Kidney tubule cell (primary cell): ENCODE measurements at places on chromosomes 7 and 10.
A peak's percentile ranks its signal among the peaks of the same experiment; 100 is the strongest.

- DNase-seq = no peak
These were observed 63.1 kb upstream of the DUSP5 start for GRCh38 chr10:110434489-110435096.

GRCh38 chr7:55478700-55479099 lies 93.6 kb downstream of the VOPP1 start:
- DNase-seq = no peak

DNA sequence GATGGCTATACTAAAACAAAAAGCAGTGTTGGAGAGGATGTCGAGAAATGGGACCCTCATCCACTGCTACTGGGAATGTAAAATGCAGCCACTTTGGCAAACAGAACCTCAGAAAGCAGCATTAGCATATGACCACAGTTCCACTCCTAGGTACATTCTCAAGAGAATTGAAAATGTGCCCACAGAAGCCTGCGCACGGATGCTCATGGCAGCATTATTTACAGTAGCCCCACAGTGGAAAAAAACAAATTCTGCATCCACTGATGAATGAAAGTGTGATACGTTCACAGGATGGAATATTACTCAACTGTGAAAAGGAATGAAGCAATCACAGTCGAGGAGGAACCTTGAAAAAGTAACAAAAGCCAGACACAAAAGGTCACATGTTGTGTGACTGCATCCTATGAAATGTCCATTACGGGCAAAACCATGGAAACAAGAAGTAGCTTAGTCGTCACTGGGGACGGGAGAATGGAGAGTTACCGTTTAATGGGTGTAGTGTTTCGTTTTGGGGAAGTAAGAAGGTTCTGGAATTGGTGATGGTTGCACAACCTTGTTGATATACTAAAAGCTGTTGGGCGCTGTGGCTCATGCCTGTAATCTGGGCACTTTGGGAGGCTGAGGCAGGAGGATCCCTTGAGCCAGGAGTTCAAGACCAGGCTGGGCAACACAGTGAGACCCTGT lies 2.5 kb upstream of the UPK3B start:
- DNase-seq = no peak

GRCh38 chr7:35389636-35390035 lies 135.7 kb upstream of the TBX20 start:
- no peak for DNase-seq

DNA sequence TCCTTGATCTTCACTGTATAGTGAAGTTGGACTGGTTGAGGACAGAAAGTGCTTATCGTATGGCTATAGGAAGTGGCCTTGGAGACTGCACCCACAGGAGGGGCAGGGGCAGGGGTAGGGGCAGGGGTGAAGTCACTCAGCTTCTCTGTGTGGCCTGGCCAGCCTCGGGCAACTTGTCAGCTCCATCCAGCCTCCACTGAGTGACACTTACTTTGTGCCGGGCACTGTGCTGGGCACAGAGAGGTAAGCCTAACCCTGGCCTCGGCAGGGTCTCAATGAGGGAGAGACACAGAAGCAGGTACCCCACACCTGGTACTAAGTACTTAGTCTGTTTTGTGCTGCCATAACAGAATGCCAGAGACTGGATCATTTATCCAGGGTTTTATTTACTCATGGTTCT lies 99.3 kb upstream of the CTBP2 start:
- no peak for DNase-seq

- DNase-seq = peak; percentile 58
These were observed 351.2 kb downstream of the PHTF2 start for GRCh38 chr7:78149787-78150186.

GRCh38 chr7:142879060-142879459 lies 6.5 kb downstream of the TRPV6 start:
- no peak for DNase-seq

- DNase-seq = no peak
These were observed 6.2 kb upstream of the MYL7 start for GRCh38 chr7:44147026-44147991.

GRCh38 chr7:157674715-157675426 lies 338.1 kb downstream of the DNAJB6 start:
- DNase-seq = no peak

GRCh38 chr7:91942312-91942711 lies 1.6 kb downstream of the AKAP9 start:
- no peak for DNase-seq

DNA sequence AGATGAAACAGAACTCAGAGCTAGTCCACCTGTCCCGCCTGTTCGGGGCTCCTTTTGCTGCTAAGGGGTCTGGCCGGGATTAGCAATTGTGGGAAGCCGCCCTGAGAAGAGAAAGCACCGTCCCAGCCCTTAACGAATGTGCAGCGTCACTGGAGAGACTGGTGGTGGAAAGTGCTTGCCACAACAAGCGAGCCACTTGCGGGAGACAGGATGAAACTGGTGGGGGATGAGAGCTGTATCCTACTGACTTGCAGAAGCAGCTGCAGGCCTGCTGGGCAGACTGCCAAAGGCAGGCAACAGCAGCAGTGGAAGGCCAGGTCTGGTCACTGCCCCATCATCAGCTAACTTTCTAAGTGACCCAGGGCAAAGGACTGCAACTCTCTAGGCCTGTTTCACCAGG lies 95.4 kb downstream of the FAM53B start:
- peak; percentile 50 for DNase-seq

GRCh38 chr10:100356067-100357017 lies 9.3 kb downstream of the SCD start:
- no peak for DNase-seq

DNA sequence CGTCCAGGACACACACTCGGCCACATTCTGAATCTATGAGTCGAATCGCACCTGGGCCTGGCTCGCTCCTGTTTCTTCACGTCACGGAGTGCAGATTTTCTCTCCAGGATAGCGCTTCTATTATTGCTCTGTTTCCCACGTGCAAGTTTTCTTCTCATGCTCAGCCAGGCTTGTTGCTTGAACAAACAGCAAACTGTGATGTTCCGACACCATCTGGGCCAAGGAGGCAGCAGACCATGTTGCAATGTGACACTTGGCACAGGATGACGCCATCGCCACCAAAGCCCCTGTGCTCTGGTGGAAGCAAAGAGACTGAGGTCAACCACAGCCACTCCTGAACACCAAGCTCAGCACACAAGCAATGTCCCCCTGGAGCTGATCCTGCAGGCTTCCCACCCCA lies 507.1 kb upstream of the ADARB2 start:
- peak; percentile 11 for DNase-seq

DNA sequence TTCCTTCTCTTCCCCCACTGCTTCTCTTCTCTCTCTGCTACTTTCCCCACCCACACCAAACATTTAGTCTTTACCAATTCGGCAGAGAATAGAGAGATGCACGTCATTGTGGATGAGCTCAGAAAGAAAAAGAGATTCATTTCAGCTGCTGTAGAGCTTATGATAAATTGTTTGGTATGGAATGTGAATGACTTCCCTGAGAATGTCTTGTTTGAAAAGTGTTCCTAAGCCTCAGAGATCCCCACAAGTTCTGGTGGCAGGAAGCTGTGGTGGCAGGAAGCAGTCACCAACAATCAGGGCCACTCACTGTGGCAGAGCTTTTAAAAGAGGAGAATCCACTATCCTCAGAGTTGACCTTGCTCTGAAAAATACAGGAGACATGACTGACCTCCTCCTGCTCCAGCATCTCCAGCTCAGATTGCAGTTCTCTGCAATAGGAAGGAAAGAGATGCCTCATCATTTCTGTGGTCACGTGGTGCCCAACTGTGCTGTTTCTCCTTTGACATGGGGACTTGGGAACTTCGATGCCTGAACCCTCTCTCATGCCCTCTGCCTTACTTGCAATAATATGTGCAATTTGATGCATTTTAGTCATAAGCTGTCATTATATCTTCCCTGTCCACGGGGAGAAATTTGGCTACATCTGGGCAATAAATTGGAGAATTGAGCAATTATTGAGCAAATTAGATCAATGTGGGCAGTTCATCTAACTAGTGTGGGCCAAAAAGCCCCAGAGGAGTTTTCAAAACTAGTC lies 76.5 kb downstream of the BMPER start:
- DNase-seq = no peak

GRCh38 chr10:32489901-32490300 lies 44.0 kb downstream of the CCDC7 start:
- DNase-seq = peak; percentile 3

DNA sequence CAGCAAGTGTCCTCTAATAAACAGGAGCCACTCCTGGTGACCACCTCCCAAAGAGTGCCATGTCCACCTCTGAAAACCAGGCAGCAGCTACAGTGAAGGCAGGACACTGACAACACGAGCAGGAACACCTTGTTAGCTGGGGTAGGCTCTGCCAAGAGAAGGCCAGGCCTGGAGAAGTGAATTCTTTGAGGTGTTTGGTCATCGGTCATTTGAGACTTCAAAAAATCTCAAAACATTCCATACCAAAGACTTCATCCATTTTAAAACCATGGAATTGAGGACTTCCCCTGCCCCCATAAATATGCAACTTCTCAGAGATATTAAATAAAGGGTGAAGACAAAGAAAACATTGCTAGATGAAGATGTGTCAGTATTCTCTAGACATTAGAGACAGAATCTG lies 28.4 kb upstream of the OPALIN start:
- peak; percentile 62 for DNase-seq

- DNase-seq = no peak
These were observed 70.3 kb downstream of the VWA2 start for GRCh38 chr10:114309364-114309651.

DNA sequence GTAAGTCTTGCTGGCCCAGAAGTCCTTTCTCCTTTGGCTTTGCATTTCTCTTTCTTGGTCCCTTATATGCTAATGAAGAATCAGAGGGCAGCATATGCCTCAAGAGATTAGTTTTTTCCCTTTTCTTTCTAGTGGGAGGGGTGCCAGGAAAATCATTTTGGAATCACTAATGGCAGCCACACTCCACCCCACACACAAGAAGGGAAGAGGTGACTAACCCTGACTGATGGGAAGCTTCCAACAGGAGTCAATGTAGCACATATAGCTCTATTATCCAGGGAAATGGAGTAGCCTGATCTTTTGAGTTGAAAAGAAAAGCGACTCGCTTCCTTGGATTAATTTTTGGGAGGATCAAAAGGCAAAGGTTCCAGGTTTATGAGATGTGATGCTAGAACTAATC lies 225.3 kb downstream of the KIF20B start:
- DNase-seq = no peak

- no peak for DNase-seq
These were observed 167.6 kb downstream of the SNX13 start for GRCh38 chr7:17772581-17773288.

DNA sequence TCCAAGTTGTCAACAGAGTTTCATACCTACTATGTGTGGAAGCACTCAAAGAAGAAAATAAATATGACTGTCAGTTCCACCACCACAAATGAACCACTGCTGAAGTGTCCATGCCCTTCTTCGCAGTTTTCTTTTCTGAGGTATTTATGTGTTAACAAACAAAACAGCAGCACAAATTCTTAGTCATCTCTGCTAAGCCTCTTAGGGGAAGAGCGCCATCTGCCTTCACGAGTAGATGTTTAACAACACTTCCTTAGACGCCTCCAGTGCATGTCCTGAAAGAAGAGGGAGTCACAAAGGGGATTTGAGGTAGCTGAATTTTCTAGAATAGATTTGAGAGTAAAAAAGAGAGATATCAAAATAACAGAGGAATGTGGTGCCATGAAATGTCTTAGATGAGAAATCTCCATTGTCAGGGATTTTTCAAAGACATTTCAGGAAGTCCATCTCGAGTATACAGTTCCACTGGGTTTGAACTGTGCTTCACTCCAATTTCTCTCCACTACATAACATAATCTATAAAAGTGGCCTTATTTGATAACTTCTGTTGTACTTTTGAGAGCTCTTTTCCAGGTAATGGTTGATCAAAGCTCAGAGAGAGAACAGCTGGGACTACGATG lies 775.3 kb upstream of the POM121L12 start:
- no peak for DNase-seq

DNA sequence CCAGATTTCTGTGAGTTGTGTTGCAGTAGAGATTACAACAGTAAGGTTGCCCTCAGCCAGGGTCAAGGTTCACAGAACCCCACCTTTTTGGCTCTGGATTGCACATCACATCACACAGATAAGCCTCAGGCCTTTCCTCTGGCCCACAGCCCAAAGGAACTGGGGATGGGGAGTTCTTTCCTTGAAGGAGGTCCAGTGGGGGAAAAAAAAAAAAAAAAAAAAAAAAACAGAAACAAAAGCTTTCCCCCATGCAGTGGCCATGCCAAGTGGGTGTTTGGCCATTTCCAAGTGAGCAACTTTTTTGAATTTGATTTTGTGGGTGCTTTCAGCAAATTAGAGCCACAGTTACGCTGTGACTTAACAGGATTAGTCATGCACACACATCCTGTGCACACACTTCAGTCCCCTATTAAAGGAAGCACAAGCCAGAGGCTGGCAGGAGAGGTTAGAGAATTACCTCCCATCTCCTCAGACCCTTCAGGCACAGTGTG lies 79.3 kb upstream of the NANOS1 start:
- DNase-seq = peak; percentile 68

DNA sequence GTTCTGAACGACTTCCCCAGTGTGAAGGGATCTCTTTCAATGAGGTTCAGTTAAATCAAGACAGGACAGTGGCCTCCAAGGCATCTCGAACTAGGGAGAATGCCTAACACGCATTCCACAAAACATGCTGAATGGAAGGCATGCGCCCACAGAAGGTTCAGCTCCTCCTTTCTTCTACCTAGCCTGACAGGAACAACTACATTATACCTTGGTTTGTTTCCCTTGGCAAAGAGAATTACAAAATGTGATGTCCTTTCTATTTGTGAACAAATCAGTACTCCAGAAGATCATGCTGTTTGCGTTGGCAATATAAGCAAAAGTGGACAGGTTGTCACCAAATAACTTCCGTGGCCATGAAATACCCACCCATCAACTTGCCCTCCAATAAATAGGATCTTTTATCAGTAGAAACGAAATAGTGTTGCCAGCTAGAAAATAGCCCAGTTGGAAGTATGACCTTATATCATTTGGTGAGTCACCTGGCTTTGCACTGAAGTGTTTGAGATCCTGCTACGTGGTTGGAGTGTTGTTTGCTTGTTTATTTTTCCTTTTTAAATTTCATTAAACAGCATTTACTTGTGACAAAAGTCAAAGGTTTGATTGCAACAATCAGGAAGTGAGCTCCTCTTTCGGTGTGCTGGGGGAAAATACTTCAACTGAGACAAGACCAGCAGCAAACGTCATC lies 117.0 kb upstream of the FAM204A start:
- no peak for DNase-seq

GRCh38 chr7:136728945-136729344 lies 139.5 kb upstream of the CHRM2 start:
- no peak for DNase-seq

DNA sequence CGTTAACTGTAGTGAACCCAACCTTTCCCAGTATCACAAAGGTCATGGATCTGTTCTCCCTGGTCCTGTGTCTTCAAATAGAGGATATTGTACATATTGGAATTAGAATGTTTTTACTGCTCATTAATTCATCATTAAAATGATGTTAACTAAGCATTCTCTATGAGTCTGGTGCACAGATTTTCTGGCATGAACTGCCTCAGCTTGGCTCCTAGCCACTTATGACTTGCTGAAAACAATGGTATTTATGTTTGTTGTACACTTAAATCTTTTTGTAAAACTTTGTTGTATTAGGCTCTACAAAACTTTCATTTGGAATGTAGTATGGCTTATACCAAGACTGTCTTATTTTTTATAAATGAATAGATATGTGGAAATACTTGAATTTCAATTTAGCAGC lies 329.4 kb downstream of the TFEC start:
- DNase-seq = no peak
